ENCODE measurements at places on chromosomes 6 and 20.

DNA sequence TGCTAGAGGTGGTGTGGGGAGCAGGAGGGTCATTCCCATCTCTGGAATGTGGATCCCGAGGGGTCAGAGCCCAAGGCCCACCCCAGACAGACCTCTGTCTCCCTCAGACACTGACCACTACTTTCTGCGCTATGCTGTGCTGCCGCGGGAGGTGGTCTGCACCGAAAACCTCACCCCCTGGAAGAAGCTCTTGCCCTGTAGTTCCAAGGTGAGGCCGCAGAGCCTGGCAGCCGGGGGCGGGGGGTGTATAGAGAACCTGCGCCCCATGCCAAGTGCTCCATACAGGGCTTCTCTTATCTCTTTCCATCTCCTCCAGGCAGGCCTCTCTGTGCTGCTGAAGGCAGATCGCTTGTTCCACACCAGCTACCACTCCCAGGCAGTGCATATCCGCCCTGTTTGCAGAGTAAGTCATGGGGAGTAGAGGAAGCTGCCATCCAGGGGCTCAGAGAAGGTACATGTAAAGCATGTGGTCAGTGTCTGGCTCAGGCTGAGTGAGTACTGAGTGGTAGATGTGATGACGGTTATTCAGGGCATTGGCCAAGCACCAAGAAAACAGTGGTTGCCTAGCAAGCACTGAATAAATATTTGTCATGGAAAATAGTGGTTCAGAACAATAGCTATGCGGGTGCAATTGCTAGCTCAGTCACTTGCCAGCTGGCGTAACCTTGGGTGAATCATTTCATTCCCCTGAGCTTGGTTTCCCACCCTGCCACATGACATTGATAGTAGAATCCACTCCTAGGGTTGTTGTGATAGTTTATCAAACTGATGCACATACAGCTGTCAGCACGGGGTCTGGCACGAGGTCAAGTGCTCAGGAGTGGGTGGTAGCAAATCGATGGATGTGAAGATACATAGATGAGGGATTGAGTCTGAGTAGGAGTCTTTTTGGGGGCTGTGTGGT, 3.5 kb downstream of the PIGT start:
- peak; percentile 89 for DNase-seq

- no peak for DNase-seq
These were observed 42.4 kb downstream of the ILRUN start for GRCh38 chr6:34654061-34654710.

- DNase-seq: no peak
These were observed 75.2 kb upstream of the F13A1 start for GRCh38 chr6:6395581-6396197.

DNA sequence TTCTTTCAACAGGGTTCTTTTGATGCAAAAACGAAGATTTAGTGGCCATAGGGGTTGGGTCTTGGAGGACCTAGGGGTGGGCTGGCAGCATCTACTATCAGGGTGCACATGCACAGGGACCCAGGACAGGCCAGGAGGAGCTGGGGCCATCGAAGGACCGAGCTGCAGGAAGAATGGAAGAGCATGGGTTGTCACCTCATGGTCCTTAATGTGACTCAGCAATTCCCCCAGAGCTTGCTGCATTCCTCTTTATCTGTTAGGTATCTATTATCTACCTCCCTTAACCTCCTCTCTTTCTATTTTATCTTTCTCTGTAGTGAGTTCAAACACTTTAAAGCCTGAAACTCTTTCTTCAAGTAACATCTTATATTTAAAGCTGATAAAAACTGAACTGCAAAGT, 167.0 kb downstream of the AIG1 start:
- DNase-seq: no peak

DNA sequence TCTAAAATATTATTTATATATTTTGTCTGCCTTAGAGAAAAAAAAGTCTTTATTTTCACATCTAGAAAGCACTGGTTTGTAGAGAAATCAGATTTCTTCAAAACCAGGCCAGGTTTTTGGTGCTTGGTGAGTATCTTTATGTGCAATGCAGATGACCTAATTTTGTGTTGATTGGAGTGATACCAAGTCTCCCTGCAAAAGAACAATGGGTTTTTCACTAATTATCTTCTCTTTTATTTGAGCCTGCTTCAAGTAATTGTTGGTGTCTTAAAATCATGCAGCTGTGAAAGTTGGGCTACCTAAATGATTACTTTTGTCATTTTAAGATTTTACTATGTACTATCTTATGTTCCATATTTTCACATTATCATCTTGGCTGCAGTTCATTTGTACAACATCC, 874.7 kb downstream of the TFAP2A start:
- no peak for DNase-seq

DNA sequence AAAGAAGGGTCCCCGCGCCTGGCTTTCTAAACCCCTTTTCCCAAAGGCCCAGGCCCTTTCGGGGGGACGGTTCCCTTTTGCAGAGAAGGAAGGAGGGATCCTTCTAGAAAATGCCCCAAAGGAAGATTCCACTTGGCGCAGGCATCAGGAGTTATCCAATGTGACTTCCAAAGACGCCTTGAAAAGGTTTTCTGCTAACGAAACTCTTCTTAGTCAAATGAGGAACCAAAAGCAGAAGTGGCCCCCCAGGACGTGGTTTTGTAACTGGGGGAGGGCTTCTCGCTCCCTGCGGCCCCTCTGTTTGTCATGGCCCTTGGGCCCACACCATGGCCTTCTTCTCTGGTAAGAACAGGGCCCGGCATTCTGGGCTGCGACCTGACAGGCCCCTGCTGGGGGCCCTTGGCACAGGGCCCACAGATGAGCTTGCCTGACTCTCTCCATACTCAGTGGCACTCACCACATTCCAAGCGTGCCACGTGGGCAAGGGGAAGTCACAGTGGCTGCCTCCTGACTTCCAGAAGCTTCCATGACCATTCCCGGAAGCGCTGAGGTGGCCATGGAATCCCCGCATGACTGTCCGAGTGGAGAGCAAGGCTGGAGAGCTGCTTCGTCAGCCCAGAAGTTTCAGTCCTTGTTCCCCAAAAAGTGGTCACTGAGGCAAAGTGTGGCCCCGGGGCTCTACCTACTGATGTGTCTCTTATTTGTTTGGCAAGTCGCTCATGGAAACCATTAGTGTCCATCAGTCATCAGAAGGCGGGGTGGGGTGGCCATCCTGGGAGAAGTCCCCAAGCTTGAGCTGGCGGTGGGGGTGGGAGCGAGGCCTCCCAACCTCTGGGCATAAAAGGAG, 834 bp upstream of the CTSZ start:
- no peak for DNase-seq

- DNase-seq: no peak
These were observed 310.3 kb upstream of the RNF24 start for GRCh38 chr20:4325548-4326187.

GRCh38 chr6:125230674-125231073, 71.1 kb downstream of the HDDC2 start:
- no peak for DNase-seq

GRCh38 chr6:44626616-44627015, 239.1 kb downstream of the CDC5L start:
- no peak for DNase-seq

- DNase-seq: no peak
These were observed 57.8 kb downstream of the SLC2A10 start for GRCh38 chr20:46767127-46767761.
